H54 (cell line): ENCODE measurements at places on chromosomes 1 and 21.
A peak's percentile ranks its signal among the peaks of the same experiment; 100 is the strongest.

DNA sequence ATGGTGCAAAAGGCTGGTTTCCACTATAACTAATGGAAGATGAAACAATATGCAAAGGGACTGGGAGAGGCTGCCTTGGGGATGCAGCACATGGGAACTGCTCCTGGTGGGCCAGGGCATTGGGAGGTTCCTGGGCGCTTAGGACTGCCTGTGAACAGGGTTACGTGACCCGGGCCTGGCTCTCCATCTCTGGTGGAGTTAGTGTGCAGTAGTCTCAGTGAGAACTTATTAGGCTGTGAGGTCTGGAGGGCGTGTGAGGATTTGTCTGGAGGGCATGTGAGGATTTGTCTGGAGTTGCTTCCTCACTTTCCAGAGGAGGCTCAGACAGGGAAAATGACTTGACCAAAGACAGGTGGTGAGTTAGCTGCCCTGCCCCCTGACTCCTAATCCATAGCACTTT is 1.5 kb upstream of the ETV3L start:
- DNase-seq = no peak

DNA sequence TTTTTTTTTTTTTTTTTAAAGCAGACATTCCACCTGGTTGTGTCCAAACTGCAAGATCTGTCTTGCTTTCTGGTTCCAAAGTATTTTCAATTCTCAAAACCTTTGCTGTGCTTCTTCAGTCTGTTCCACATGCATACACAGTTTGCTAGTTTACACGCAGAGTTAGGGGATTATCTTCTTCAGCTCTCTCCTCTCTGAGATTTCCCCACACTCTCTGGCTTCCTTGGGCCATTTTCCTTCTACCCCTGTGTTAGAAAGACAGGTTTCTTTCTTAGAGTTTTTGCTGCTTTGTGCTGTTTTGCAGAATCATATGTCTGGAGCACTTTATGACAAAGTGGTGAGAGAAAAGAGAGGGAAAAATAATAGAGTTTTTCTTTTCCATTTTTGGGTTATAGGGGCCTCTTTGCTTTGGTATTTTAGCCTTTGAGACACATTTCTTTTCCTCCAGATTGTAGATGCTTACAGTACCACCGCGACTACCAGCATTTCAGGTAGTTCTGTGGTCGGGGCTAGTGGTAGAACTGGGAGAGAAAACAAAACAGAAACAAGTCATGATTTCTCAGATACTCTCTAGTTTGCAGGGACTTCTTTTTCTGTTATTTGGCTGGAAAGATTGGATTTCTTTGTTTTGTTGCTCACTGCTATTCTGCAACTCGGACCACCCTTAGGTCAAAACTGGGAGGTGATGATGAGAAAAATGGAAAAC is 66.3 kb downstream of the RABGAP1L start:
- DNase-seq = no peak

- no peak for DNase-seq
These were observed 404.3 kb downstream of the NTNG1 start for GRCh38 chr1:107545056-107545577.

- no peak for DNase-seq
These were observed 181.6 kb upstream of the CACYBP start for GRCh38 chr1:174818014-174818616.

- no peak for DNase-seq
These were observed 46.5 kb downstream of the EDEM3 start for GRCh38 chr1:184708084-184708676.

DNA sequence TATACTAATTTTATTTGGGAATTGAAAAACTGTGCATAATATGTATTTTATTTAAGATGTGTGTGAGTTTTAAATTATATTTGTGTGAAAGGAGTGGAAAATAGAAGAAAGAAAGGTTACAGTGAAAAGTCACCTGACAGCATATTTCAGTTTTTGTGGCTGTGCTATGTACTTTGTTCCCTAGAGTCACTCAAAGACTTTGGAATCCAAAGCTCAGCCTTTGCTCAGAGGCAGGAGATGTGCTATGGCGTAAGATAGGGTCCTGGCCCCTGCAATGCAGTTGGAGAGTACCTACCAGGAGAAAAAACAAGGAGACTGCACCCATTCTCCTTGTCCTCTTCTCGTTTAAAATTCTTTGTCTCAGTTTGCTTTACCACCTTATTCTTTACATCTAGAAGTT is 2.9 kb downstream of the CCDC30 start:
- no peak for DNase-seq

DNA sequence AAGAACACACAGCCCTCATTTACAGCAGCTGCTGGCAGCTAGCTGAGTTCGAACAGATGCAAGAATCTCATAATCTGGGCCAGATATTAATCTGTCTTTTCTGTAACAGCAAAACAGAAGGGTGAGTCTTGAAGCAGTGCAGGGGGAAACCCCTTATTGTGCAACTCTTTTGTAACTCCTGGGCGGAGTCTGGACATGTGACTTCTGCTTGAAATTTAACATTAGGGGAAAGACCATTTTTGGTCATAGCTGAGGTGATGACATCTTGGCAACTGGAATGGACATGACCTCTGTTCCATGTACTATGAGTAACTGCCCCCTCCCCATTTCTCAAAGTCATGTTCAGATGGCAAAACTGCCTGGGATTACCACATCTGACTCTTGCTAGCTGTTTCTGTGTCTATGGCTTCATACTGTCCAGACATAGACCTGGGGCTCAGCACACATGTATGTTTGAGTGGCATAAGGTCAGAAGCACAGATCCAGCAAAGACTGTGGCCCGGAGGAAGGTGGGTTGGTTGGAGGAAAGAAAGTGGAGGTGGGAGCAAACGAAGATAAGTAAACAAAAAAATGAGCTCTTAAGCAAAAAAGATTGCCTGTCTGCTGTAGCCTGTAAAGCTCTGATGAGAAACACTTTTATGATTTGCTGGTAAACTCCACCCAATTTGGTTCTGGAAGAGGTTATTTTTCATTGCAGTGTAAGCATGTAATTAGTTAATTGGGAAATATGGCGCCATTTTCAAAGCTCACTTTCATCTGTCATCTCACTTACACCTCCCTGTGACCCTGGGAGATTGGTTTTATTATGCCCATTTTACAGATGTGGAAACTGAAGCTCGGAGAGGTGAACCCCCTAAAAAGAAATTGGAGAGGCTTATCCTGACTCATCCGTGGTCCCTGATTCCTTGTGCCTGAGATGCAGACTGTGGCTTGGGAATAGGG is 26.1 kb downstream of the ETS2 start:
- DNase-seq = peak; percentile 54

- no peak for DNase-seq
These were observed 16.0 kb downstream of the ELOA start for GRCh38 chr1:23759277-23759676.

- no peak for DNase-seq
These were observed 97.5 kb downstream of the RGS2 start for GRCh38 chr1:192906334-192906733.

DNA sequence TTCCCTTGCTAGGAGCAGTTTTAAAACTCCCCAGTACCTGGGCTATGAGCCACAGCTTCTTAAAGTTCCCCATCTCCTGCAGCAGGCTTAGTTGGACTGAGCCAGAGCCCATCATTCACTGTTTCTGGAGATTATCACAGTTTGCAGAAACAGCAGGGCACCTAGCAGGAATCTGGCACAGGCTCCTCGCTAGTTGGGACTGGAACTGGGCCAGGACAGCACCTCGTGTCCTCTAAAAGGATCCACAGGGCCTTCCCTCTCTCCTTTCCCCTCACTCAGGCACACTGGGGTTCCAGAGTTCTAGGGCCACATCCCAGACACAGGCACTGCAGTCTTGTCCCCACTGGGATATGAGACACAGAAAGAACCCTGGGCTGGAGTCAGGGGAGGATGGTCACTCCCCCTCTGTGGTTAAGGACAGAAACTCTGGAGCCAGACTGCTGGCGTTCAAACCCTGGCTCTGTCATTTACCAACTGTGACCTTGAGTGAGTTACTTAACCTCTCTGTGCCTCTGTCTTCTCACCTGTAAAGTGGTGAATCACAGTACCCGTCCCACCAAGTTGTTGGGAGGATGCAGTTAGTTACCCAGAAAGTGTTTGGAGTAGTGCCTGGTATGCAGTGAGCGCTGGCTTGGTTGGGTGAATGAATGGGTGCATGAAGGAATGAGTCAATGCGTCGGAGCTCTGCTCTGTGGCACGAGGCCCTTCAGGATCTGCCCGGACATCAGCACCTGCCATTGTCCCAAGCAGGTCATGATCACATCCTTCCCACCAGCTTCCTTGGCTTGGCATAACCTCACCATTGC is 18.8 kb upstream of the ECE1 start:
- peak; percentile 35 for DNase-seq

DNA sequence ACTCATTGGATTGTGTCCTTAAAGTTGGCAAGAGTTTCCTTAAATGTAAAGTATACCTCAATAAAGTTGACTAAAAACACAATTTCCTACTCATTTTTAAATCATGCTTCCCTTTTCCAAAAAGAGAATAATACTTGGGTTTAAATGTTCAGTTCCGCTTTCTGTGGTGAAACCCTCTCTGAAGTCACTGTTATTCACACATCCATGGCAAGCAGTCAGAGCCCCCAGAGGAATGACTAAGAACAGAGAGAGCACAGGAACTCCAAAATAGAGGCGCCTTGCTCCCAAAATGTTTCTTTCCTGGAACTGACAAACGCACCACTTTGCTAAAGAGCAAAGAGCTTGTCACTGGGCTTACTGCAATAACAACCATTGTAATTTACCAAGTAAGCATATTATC is 142.5 kb downstream of the TIAM1 start:
- no peak for DNase-seq

DNA sequence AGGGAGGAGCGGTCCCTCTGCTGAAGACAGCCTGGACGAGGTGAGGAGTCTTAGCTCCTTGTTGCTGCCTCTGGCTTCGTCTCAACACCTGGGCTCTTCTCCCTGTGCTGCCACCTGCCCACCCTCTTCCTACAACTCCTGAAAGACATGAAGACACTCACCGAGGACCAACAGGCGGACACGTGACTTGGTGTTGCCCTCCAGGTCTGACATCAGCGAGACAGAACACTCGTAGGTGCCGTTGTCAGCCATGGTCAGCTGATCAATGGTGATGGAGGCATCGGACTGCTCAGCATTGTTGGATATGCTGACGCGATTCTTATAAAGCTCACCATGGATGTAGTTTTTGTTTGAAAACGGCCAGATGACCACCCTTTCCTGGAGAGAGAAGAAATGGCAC is 21.4 kb downstream of the GPA33 start:
- DNase-seq = no peak

DNA sequence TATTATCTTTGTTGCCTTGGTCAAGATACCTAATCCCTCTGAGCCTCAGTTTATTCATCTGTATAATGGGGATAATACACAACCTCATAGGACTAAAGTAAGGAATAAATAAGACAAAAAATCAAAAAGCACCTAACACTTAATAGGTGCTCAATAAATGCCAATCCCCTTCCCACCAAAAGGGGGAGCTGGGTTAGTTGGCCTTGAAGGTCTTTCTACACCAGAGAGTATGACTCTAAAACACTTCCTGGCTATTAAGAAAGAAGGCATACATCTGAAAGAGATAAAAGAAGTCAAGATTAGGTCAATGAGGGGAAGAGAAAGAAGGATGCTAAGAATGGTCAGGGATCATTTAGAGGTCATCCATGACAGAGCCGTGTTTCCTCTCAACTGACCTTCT is 11.1 kb downstream of the VSIG8 start:
- no peak for DNase-seq

DNA sequence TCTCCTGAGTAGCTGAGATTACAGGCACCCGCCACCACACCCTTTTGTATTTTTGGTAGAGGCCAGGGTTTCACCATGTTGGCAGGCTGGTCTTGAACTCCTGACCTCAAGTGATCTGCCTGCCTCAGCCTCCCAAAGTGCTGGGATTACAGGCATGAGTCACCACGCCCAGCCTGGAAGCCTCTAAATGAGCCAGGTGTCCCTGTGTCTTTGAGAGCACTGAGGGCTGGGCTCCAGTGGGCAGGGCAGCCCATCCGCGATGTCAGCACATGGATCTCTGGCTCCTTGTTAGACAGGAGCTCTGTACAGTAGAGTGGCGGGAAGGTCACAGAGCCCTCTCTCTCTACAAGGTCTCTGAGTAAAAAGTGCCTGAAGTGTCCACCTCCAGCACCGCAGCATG is 124.3 kb downstream of the PGBD5 start:
- DNase-seq = no peak

- DNase-seq = no peak
These were observed 21.8 kb downstream of the PCSK9 start for GRCh38 chr1:55061000-55061705.

GRCh38 chr1:210457568-210457967 is 128.9 kb downstream of the HHAT start:
- DNase-seq = no peak

GRCh38 chr1:88731475-88732269 is 47.6 kb downstream of the PKN2 start:
- peak; percentile 19 for DNase-seq

DNA sequence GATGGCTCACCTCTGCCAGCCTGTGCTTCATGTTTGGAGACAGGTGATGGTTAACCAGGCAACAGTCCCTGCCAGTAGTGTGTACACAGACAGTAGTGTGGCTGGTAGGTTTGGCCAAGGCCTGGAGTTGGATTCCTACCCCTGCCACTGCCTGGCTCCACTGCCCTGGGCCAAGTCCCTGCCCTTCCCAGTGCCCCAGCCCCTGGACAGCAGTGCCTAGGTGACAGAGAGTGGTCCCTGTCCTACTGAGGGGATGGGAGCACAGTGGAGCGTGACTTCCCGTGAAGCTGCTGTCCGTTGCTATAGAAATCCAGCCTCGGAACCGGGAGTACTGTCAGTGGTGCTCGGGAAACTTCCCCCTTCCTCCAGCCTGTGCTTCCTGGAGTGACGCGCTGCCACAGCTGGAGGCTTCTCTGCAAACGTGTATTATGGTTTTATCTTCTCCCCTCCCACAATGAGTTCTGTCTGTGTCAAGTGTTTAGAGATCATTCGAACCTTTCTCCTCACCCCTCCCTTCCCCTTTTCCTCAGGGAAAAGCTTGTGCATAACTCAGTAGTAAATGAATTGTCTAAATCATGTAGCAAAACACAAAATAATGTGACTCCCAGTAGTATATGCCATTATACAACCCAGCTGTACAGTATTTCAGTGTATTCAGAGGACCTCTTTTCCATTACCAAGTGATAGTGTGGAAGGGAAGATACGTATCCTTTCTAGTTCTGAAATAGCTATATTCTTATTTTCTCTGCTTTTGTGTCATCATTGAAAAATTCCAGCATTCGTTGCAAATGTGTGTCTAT is 73.4 kb downstream of the GALNT2 start:
- DNase-seq = no peak

GRCh38 chr1:183291216-183291762 is 105.2 kb downstream of the LAMC2 start:
- DNase-seq = no peak

DNA sequence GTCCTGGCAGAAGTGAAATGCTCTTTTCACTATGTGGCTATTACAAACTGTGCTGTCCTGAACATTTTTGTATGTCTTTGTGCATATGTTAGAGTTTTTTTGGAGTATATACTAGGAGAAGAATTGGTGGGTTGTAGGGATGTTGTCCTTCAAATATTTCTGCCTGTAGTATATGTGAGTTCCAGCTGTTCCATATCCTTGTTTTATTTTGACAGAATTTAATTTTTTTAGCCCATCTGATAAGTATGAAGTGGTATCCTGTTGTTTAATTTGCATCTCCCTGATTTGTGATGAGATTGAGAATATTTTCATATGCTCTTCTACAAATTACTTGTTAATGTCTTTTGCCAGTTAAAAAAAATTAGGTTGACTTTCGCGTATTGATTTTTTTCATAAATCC is 34.3 kb downstream of the NEK7 start:
- no peak for DNase-seq

GRCh38 chr1:11334261-11334804 is 61.3 kb downstream of the UBIAD1 start:
- DNase-seq = no peak

GRCh38 chr1:37549341-37549740 is 4.8 kb downstream of the SNIP1 start:
- DNase-seq = no peak

- DNase-seq = no peak
These were observed 1.1 kb upstream of the LBR start for GRCh38 chr1:225428881-225429455.
